ENCODE measurements at places on chromosomes 16 and 17.

- no peak for DNase-seq
Measured at GRCh38 chr17:67375716-67376115, 1.4 kb upstream of the PITPNC1 start.

DNA sequence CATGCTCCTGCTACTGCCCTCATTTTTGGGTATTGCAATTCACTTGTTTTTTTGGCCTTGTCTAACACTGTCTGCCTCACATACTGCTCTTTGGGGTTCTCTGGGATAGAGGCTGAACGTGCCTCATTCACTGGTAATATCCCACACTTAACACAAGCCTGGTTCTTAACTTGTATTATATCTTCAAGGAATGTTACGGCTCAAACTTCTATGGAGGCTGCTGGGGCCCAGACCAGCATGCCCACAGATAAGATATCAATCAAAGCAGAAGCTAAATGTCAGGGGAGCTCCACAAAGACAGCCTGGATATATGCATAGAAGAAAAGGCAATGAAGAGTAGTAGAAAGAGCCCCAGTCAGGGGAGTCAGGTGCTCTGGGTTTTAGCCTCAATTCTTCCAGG lies 103.5 kb downstream of the WSCD1 start:
- no peak for DNase-seq

DNA sequence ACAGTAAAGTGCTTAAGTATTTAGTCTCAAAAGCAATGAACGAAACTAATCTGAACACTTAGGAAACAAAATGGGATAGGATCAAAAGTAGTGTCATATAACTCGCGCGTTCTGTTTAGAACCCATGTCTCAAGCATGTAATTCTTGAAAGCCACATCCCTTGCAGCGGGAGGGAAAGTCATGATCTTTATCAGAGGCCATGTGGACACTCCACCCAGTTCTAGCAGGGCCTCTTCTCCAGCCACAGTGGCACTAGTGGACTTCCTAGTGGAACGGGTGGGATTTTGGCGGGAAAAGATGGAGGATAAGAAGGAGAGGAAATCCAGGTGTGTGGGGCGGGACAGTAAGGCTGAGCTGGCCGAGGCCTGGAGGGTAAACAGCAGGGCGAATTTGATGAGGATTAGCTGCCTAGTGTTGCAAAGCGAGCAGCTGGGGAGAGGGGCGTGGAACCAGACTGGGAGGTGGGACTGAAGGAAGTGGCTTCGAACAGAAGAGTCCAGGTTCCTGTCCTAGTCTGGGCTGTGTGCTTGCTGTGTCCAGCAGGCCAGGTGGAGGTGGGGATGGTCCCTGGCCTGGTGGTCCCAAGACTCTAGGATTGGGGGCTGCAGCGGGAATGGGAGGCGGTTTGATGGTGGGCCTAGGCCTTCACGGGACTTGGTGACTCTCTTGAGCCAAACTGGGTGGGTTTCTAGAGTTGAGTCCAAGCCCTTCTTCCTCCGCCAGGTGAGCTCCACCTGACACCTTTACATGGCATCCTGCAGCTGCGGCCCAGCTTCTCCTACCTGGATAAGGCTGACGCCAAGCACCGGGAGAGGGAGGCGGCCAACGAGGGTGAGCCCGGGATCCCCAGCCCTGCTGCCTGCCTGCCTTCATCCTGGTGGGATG lies 15.9 kb downstream of the POLR3E start:
- DNase-seq: no peak

DNA sequence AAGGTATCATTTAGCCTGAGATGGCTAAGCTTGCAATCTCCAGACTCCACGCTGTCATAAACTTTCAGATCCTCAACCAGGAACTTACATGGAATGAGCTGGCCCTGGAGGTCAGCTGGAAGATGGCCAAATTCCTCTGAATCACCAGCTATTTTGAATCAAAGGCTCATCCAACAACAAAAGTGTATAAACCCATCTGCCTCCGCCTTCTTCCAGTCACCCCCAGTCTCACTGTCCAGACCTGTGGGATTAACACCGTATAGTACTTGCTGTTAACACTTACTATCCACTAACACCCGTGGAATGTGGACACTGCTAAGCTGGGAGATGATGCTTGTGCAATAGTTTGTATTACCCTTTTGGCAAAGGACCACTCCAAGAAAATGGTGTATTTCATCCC lies 1.9 kb upstream of the LCMT1 start:
- no peak for DNase-seq

- no peak for DNase-seq
Measured at GRCh38 chr17:20944014-20944865, 98.6 kb downstream of the USP22 start.

- DNase-seq: no peak
Measured at GRCh38 chr17:8477171-8477570, 41.5 kb downstream of the NDEL1 start.

All from GM12864 (cell line).